Natural killer cell (primary cell): ENCODE measurements at places on chromosomes 4 and X. TPM values are rescaled to one million over a fixed set of nuclear protein-coding genes. Genes with fewer than 3 reads are reported as not detected.
A peak's percentile ranks its signal among the peaks of the same experiment; 100 is the strongest.

DNA sequence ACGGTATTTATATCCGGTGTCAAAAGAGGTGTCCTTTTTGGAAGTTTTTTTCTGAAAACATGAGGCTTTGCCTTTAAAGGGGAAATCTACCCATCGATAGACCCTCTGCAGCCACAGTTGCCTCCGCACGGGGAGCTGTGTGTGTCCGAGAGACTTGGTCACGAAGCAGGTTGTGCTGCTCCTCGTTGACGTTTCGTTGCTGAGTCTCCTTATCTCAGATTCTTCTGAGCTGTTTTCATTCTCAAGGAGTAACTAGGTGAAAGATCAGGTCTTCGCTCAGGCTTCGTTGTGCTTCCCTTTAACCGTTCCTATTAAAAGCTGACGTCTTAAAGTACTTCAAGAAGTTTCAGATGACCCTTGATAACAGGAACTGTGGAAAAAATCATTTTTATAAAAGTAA is 23.8 kb downstream of the TRMT44 start:
- H3K27ac ChIP-seq = no peak overlapping the region
- no peak for DNase-seq
- H3K27me3 ChIP-seq = no peaks in the 10 kb centered on the region
- H3K4me3 ChIP-seq = no peak overlapping the region

DNA sequence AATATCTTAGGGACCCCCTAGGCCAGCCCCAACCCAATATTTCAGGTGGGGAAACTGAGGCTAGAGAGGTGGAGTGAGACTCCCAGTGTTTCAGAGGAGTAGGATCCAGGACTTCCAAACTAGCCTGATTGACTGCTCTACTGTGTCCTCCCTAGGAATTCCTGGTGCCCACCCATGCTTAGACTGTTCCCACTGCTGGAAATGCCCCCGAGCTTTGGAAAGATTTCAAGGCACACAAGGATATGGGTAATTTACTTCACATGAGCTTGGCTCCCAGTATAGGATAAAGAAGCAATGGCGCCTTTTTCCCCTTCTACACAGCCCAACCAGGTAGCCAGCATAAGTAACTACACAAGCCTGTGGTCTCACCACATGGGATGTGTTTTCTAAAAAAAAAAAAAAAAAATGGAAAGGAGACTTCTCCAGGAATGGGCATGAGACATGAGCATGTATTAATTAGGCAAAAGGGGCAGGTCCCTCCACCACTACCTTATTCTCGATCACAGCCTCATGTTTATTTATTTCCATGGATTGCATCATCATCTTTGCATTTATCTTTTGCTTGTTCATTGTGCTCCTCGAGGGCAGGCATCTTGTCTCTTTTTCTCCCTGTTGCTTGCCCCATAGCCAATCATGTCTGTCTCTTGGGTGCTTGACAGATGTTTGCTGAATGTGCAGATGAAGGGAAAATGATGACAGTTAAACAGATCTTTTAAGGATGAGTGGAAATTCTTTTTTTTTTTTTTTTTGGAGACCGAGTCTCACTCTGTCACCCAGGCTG is 66.7 kb downstream of the DRD5 start:
- H3K27me3 ChIP-seq = no peaks in the 10 kb centered on the region
- no peak overlapping the region for H3K27ac ChIP-seq
- no peaks in the 10 kb centered on the region for H3K36me3 ChIP-seq
- no peaks in the 10 kb centered on the region for H3K4me1 ChIP-seq
- H3K4me3 ChIP-seq = no peak overlapping the region
- no peak for DNase-seq

DNA sequence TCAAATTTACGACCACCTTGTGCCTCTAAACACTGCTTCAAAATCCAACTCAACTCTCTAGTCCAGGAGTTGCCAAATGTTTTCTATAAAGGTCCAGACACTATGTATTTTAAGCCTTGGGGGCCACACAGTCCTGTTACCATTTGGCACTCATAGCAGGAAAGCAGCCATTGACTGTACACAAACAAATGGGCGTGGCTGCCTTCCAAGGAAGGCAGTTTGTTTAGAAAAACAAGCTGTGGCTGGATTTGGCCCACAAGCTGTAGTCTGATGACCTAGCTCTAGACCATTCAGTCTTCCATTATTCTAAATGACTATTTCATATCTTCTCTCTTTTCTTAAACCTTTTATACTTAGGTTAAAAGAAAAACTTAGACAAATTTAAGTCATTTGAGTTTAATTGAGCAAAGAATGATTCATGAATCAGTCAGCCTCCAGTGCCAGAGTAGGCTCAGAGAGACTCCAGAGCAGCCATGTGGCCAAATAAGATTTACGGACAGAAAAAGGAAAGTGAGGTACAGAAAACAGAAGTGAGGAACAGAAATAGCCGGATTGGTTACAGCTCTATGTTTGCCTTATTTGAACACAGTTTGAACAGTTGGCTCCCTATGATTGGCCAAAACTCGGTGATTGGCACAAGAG is 825.8 kb upstream of the LCORL start:
- H3K36me3 ChIP-seq = no peaks in the 10 kb centered on the region
- no peak overlapping the region for H3K27ac ChIP-seq

Gene CENPE
- total RNA-seq = 2.7 TPM

GRCh38 chrX:39473812-39474211 is 623.9 kb downstream of the BCOR start:
- no peaks in the 10 kb centered on the region for H3K36me3 ChIP-seq
- DNase-seq = no peak
- no peak overlapping the region for H3K4me3 ChIP-seq
- no peaks in the 10 kb centered on the region for H3K27me3 ChIP-seq
- peaks cover 18% of the 10 kb centered on the region for H3K4me1 ChIP-seq

Gene SPP1
- total RNA-seq = not detected

Gene PARM1
- 0.24 TPM for total RNA-seq

Gene TLR2
- total RNA-seq = 2.7 TPM

DNA sequence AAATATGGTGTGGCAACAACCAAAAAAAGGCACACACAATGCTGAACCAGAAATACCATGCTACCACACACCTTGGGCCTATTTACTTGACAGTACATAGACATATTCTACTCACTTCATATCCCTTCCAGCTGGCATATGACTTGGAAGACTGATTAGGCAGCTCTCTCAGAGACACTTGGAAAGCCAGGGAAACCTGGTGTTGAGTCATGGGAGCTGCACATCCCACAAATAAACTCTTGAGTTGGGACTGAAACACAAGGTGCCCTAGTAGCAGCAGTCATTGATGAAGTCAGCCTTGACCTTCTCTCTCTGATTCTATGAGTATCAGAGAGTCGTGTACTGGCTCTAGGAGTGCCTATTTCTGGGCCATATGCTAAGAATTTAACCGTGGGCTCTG is 776.6 kb upstream of the LCORL start:
- no peak overlapping the region for H3K4me3 ChIP-seq
- H3K4me1 ChIP-seq = no peaks in the 10 kb centered on the region
- DNase-seq = no peak
- no peaks in the 10 kb centered on the region for H3K27me3 ChIP-seq
- H3K36me3 ChIP-seq = no peaks in the 10 kb centered on the region
- no peak overlapping the region for H3K27ac ChIP-seq

- no peaks in the 10 kb centered on the region for H3K27me3 ChIP-seq
- no peak overlapping the region for H3K4me3 ChIP-seq
- no peaks in the 10 kb centered on the region for H3K36me3 ChIP-seq
- H3K4me1 ChIP-seq = peaks cover 4% of the 10 kb centered on the region
- DNase-seq = no peak
- no peak overlapping the region for H3K27ac ChIP-seq
Observed at GRCh38 chr4:4671774-4672349, 130.0 kb upstream of the STX18 start.

GRCh38 chrX:97224148-97224547 is 340.4 kb downstream of the RPA4 start:
- H3K27ac ChIP-seq = no peak overlapping the region
- no peak overlapping the region for H3K4me3 ChIP-seq
- no peaks in the 10 kb centered on the region for H3K4me1 ChIP-seq
- no peaks in the 10 kb centered on the region for H3K27me3 ChIP-seq

Gene GLOD5
- not detected for total RNA-seq

- DNase-seq = no peak
- no peak overlapping the region for H3K4me3 ChIP-seq
- H3K4me1 ChIP-seq = no peaks in the 10 kb centered on the region
- no peak overlapping the region for H3K27ac ChIP-seq
- no peaks in the 10 kb centered on the region for H3K36me3 ChIP-seq
Observed at GRCh38 chr4:74021601-74022000, 16.9 kb downstream of the CXCL3 start.

- H3K4me1 ChIP-seq = peaks cover 8% of the 10 kb centered on the region
- H3K27ac ChIP-seq = no peak overlapping the region
- no peaks in the 10 kb centered on the region for H3K27me3 ChIP-seq
- H3K36me3 ChIP-seq = no peaks in the 10 kb centered on the region
Observed at GRCh38 chr4:113764720-113765264, 3.3 kb upstream of the CAMK2D start.

DNA sequence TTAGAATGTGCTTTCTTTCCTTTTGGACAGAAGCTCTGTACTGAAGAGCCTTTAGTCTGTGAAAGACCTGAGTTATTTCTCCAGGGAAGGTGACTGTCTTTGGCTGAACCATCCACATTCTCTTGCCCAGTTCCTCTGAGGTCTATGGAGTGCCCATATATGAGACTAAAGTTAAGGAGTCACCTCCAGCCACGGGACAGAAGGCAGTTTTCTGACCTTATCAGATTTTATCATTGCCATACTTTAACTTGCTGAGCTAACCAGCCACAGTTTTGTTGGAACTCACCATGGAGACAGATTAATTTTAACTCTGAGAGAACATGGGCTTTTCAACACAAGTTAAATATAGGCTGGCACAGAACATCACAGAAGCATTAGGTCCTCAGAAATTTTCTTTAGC is 26.3 kb downstream of the IL1RAPL1 start:
- H3K27me3 ChIP-seq = no peaks in the 10 kb centered on the region
- no peak for DNase-seq
- no peaks in the 10 kb centered on the region for H3K4me1 ChIP-seq
- no peak overlapping the region for H3K4me3 ChIP-seq
- no peak overlapping the region for H3K27ac ChIP-seq
- no peaks in the 10 kb centered on the region for H3K36me3 ChIP-seq

Gene KCND1
- 3.0 TPM for total RNA-seq

GRCh38 chr4:125359960-125360634 is 45.3 kb downstream of the FAT4 start:
- no peaks in the 10 kb centered on the region for H3K36me3 ChIP-seq
- no peak for DNase-seq
- H3K27ac ChIP-seq = no peak overlapping the region

Gene ARR3
- total RNA-seq = not detected

- H3K27me3 ChIP-seq = no peaks in the 10 kb centered on the region
- no peaks in the 10 kb centered on the region for H3K36me3 ChIP-seq
- no peaks in the 10 kb centered on the region for H3K4me1 ChIP-seq
- no peak overlapping the region for H3K27ac ChIP-seq
- DNase-seq = peak; percentile 80
Observed at GRCh38 chr4:184250795-184251669, 33.4 kb upstream of the ENPP6 start.

DNA sequence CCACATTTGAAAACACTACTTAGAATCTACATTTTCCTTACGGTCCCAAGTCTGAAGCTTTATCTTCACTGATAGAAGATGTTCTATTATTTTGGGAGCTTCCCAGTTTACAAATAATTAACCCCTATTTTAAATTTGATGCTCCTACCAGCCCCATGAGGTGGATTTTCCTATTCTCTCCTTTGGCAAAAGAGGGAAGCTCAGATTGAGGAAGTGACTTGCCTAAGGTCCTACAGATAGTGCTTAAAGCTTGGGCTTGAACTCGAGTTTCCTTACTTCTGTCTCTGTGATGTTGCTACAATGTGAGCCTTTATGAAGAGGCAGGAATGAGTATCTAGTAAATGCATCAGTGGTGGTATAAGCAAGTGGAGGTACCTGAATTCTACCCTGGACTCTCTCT is 27.5 kb downstream of the HEPH start:
- no peaks in the 10 kb centered on the region for H3K4me1 ChIP-seq
- no peak overlapping the region for H3K4me3 ChIP-seq
- no peaks in the 10 kb centered on the region for H3K36me3 ChIP-seq
- H3K27ac ChIP-seq = no peak overlapping the region
- no peak for DNase-seq

- H3K4me1 ChIP-seq = no peaks in the 10 kb centered on the region
- no peak overlapping the region for H3K27ac ChIP-seq
- no peak for DNase-seq
- no peaks in the 10 kb centered on the region for H3K27me3 ChIP-seq
Observed at GRCh38 chrX:56031409-56031808, 200.7 kb upstream of the KLF8 start.

GRCh38 chrX:151825925-151826485 is 86.7 kb upstream of the MAGEA4 start:
- DNase-seq = no peak

Gene ERVMER34-1
- not detected for total RNA-seq

DNA sequence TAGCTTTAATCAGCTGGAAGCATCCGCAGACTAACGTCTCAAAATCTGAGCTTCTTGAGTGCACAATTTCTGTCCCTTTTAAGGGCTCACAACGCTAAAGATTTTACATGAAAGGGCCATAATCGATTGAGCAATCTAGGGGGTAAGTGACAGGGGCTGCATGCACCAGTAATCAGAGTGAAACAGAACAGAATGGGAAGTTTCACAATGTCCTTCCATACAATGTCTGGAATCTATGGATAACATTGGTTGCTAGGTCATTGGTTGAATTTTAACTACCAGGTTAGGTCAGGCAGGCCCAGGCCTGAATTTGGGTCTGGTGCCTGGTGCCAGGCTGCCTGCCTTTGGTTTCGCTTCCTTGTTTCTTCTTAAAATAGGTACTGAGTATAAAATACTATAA is 42.0 kb upstream of the MTMR8 start:
- DNase-seq = no peak
- H3K4me3 ChIP-seq = no peak overlapping the region
- no peaks in the 10 kb centered on the region for H3K4me1 ChIP-seq
- no peak overlapping the region for H3K27ac ChIP-seq
- no peaks in the 10 kb centered on the region for H3K27me3 ChIP-seq
- no peaks in the 10 kb centered on the region for H3K36me3 ChIP-seq

Gene USP26
- total RNA-seq = not detected

DNA sequence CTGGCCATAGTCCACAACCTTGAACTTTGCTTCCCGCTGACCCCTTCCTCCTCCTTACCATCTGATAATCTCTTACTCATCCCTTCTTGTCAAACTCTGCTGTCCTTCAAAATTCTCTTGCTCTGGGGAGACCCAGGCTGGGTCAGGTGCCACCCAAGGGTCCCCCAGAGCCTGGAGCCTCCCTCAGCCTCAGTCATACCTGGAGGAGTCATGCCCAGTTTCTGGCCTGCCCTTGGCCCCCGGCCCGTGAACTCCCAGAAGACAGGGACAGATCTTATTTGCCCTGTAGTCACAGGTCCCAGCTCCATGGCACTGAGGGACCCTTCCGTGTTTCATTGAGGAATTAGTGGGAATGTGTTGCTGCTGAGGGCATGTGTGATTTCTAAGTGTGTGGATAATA is 4.7 kb upstream of the GPR78 start:
- DNase-seq = no peak
- H3K36me3 ChIP-seq = no peaks in the 10 kb centered on the region
- H3K4me3 ChIP-seq = no peak overlapping the region
- H3K4me1 ChIP-seq = no peaks in the 10 kb centered on the region
- H3K27ac ChIP-seq = no peak overlapping the region
- no peaks in the 10 kb centered on the region for H3K27me3 ChIP-seq

Gene SPANXN1
- total RNA-seq = not detected
